Activated CD8-positive, alpha-beta memory T cell treated with anti-CD3 and anti-CD28 coated beads, Interleukin-2, amount 50 U/mL, for 48 hours (primary cell): ENCODE measurements at places on chromosomes 3 and 15.

DNA sequence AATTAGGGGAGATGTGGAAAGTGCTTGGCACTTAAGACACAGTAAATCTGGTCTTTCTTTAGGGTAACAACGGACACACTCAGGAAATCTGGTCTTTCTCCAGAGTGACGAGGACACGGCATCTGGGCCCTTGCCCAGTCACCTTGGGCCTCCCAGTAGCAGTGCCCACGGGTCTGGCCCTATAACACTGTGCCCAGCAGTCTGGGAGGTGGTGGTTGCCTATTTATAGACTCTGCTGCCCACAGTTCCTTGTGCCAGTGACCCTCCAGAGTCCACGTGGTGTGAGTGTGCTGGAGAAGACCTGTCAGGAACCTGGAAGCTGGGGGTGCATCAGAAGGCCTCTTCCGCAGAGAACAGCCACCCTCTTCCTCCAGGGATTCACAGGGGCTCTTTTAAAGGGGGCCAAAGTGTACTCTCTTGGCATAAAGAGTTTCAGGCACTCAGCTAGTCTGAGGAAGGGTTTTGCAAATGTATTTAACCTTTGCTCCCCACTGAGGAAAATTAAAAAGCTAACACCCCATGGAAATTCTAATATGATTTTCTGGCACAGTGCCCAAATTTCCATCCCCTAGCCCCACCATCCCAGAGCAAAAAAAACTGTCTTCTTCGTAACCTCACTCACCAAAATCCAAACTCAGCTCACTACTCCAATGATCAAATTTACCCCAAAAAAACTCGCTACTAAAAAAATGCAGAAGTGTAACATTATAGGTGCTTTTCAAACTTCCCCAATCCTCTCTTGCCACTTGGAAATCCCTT is 15.4 kb downstream of the WNT5A start:
- DNase-seq: no peak

GRCh38 chr15:90002428-90002844 is 1.3 kb downstream of the ZNF710 start:
- DNase-seq: peak; percentile 77

- no peak for DNase-seq
Observed at GRCh38 chr3:50515565-50516439, 12.4 kb upstream of the CACNA2D2 start.

- no peak for DNase-seq
Observed at GRCh38 chr15:29102911-29103823, 166.5 kb downstream of the NSMCE3 start.
